ENCODE measurements at places on chromosomes 11 and 22. TPM values are rescaled to one million over a fixed set of nuclear protein-coding genes. Genes with fewer than 3 reads are reported as not detected.

DNA sequence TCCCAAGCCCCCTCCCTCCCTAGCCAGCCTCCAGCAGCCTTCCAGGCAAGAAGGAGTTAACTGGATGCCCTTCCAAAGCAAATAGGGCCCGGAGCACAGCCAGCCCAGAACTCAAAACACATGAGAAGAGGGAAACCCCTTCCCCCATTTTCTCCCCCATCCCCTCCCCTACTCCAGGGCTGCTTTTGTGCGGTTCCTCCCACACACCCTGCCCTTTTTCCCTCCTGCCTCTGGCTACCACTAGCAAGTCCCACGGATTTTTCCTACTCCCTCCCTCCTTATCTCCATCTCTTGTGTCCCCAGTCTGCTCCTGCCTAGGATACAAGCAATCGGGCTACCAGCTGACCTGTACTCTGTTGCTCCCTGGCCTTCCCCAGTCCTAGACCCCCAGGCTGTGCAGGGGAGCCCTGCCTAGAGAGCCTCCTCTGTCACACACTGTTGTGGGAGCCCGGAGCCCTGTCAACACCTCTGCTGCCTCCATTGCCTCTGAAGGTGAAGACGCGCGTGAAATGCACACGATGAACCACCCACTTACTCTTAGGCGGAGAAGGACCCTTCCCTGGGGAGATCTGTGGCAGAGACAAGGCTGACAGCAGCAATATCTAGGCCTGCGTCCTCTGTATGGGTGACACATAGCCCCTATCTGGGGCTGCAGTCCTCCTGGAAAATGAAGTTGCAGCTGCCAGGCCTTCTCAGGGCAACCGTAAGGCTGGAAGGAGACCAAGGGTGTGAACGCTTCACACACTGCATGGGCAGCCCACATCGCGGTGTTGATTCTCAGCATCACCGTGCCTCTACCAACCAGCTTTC, 282.8 kb downstream of the MN1 start:
- DNase-seq = no peak

DNA sequence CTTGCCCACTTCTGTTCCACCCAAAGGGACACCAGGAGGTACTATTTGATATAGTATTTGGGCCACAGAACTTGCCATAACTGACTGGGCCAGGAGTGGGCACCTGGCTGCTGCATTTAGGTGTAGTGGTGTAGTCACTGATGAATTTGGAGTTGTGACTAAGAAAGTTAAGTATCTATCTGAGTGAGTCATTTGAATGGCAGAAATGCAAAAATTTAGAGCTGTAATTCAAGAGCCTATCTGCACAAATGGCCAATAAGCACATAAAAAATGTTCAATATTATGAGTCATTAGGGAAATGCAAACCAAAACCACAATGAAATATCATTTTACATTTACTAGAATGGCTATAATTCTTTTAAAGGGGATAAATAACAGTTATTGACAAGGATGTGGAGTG, 14.7 kb downstream of the GLYATL2 start:
- DNase-seq = peak; percentile 37

DNA sequence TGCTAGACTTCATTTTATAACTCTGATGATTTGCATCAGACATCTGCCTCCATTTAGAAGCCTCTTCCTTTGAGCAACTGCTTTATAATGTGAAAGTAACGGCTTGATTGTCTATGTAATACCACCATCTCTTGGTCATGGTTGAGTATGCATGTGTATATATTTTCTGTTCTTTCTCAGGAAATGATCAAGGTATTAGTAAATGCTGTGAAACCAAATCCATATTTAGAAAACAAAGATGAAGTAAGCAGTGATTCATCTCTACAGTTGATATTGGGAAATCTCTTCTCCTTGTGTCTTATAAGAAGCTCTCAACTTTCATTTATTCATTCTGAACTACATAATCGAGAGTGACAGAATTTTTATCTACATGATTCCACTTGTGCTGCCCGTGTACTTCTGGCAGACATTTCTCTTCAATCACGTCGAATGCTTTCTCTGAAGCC, 104.6 kb upstream of the ANO3 start:
- DNase-seq = peak; percentile 76

DNA sequence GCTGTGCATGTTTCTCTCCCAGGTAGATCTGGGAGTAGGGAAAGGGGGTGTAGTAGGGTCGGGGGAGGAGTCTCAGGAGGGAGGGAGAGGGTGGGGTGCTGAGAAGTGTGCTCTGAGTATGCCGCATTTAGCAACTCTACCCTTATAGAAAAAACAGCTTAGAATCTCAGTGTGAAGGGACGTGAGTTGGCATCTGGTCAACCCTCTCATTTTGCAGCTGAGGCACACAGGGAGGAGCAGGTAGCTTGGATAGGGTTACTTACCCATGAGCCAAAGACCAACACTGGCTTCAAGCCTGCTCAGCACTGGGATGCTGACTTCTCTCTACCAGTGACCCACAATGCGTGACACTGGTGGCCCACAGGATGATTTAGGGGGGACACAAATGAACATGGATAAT, 95.9 kb downstream of the FBXO7 start:
- DNase-seq = no peak

DNA sequence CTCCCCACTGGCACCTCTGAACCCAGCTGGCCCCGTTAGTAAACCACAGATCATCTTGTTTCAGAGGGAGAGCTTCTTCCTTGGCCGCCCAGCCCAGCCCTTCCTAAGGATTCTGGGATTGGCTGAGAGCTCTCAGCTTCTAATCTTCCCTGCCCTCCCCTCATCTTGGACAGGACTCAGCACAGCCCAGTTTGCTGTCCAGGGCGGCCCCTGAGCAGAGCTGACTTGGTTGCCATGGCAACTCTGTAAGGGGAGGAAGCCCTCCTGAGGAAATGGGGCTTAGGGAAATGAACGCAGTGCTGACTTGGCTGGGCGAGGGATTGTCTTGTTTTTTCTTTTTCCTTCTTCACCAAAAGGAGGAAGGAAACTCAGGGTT, 4.6 kb downstream of the APOL4 start:
- DNase-seq = no peak

DNA sequence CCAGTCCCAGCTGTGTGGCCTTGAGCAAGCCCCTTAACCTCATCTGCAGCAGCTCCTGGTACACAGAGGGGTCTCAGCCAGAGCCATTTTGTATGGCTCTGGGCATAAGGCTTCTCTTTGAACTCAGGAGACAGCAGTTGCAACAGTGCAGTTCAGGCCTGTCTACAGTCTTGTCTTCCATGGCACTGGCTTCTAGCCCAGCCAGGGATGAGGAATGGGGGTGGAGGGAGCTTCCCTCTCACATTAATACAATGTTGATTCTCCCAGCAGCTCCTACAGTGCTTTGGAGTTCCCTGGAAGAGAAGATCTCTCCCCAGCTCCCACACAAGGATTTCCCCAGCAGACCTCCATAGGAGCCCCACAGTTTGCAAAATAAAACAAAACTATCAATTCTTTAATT, 350.2 kb downstream of the BUD13 start:
- DNase-seq = no peak

DNA sequence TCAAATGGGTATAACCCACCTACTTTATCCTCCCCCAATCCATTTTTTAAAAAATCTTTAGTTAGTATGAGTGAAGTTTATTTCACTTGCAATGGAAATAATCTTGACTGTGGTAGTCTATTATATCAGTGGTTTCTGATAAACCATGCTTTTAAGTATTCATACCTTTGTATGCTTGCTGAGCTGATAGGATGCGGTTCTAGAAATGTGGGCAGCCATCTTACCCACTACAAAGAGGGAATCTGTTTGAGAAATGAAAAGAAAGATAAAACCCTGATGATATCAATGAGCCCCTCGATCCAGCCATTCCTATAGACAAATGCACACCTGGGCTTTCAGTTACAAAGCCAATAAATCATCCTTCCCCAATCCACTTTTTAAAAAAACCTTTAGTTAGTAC, 13.8 kb upstream of the PVALB start:
- DNase-seq = no peak

- DNase-seq = no peak
Observed at GRCh38 chr22:23688121-23688520, 2.7 kb upstream of the RGL4 start.

DNA sequence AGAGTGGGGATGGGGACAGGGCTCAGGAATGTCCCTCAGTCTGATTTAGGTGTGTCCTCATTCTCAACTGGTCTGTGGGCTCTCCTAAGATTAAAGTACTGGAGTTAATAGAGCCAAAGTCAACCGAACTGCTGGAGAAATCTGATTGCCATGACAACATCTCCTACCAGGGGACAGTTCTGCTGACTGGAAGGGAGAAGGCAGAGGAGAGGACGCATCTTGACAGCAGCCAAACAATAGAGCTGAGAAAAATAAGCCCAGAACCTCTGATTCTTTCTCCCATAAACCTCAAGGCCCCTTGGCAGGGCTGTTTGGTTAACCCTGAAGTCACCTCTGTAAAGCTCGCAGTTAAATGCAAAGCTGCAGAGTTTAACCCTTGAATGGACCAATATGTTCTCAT, 2.8 kb downstream of the KCTD14 start:
- DNase-seq = no peak

GRCh38 chr22:19713650-19714311, 522 bp upstream of the SEPTIN5 start:
- DNase-seq = no peak

DNA sequence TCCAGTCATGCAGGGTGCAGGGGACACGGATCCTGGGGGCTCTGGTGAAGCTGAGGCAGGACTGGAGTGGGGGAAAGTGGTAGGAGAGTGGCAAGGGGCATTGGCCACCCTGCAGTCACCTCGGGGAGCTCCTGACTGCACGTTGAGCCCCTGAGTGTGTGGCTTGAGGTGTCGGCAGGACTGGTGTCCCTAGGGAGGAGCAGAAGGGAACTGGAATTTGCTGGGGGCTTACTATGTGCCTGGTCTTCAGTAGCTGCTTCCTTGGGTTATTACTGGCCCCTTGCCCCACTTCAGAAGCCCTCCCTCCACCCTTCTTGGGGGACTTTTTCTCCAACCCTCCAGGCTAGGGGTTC, 31.5 kb downstream of the IFT27 start:
- no peak for DNase-seq

GRCh38 chr11:105448703-105449079, 161.2 kb upstream of the GRIA4 start:
- DNase-seq = no peak

DNA sequence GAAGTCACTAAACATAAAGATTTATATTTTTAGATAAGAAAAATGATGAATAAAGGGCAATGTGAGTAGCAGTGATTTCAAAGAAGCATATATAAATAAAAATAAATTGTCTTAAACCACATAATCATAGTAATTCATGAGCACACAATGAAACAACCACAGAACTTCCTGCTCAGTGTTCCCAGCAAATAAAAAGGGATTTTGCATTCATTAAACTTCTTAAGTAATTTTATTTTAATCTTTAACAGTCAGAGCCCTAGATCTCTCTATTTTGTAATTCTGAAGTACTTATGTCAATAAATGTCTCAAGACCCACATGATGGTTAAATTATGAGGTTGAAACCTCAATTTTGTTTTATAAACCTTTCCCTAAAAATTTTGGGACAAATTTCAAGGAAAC, 14.5 kb upstream of the MMP20 start:
- DNase-seq = no peak

DNA sequence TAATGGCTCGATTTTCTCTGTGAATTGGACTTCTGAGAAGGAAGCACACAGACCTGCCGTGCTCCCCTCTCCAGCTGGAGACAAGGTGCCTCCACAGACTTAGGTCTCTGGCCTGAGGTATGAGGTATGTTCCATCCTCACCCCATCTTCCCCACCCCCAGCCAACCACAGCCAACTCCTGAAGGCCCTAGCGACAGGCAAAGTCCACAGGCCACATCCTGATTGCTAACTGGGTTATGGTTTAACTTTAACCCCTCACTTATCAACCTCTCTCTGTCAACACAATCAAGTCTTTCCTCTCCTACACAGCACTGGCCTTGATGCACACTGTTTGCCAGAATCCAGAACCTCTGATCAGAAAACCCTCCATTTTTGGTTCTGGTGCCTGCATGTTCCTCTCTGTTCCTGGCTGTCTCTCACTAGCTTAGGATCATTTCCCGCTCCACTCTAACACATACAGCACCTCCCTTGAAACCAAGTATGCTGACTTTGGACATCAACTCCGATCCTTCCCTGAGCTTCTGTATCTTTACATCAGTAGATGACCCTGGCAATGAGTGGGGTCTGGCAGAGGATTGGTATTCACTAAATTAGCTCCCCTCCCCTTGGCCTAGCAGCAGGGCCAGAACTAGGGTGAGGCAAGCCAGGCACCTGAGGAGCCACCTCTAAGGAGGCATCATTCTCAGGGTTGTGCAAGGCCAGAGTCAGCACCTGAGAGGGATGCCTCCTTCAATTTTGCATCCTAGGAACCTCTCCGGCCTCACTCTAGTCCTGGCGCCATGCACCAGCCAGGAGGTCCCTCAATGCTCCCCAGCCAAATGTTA, 22.0 kb downstream of the JAML start:
- DNase-seq = no peak

GRCh38 chr11:65625628-65626342, 10.2 kb downstream of the PCNX3 start:
- no peak for DNase-seq

DNA sequence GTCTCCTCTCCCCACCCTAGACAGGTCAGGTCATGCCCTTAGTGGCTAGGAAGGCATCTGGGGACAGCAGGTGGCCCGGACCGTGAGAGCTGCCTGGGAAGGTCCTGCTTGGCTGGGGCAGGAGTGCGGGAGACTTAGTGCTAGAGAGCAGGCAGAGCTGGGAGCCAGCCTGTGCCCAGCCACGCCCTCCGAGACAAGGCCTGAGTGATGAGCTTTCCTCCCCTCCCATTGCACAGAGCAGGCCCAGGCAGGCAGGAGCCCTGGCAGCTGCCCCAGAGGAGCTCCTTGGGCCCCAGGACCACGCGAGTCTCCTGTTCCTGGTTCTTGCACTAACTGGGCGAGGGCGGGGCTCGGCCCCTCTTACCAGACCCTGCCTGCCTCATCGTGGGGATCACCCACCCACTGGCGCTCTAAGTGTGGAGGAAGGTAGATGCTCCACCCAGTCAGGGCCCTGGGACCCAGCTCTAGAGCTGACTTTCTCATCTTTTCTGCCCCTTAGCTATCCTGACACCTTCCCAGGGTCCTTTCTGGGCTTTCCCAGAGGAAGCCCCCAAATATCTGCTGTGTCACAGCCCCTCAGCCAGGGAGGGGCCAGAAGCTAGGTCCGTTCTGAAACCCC, 44.9 kb downstream of the MACROD1 start:
- DNase-seq = no peak

GRCh38 chr22:26851125-26851524, 193.7 kb downstream of the MIAT start:
- no peak for DNase-seq

GRCh38 chr11:77517753-77518152, 43.9 kb upstream of the PAK1 start:
- DNase-seq = no peak

DNA sequence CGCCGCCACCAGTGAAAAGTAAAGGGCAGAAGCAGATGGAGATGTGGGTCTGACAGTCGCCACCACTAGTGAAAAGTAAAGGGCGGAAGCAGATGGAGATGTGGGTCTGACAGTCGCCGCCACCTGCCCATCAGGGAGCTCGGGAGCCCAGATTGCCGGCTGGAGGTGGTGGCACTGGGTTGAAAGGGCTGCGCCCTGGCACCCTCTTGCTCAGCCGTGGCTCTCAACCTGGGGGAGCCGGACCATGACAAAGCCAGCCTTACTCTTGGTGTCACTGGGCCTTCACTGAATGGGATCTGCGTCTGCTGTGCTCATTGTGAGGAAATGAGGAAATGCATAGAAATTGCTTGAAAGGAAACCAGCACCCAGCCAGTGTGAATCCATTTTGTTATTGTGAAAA, 36.3 kb downstream of the AP2A2 start:
- no peak for DNase-seq

GRCh38 chr11:57785072-57785471, 23.5 kb downstream of the CTNND1 start:
- DNase-seq = no peak

Gene GRIK4
- not detected for polyA plus RNA-seq

Gene PGM2L1
- polyA plus RNA-seq = 1.6 TPM

Gene CARD18
- not detected for polyA plus RNA-seq

Gene VPREB1
- polyA plus RNA-seq = not detected
